RCC 7860 (cell line): ENCODE measurements at places on chromosomes 7 and 10.

DNA sequence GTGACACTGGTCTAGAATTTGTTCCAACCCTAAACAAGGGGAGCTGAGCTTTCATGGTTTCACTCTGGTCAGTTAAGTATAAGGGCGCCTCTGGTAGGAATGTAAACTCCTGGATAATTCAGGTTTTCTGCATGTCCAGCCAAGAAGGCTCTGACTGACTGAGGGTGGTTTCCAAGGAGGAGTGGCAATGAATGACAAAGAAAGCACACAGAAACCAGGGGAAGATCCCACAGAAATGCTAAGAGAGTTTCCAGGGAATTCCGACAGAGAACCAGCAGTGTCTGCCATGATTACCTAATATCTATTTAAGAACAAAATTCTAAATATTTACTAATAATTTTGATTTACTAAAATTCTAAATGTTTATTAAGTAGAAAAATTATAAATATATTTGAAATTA lies 27.3 kb upstream of the NRG3 start:
- DNase-seq = no peak

GRCh38 chr7:150940431-150941102 lies 37.6 kb downstream of the KCNH2 start:
- DNase-seq = no peak

GRCh38 chr7:96004578-96004977 lies 232.2 kb downstream of the DYNC1I1 start:
- DNase-seq = no peak

- no peak for DNase-seq
Observed at GRCh38 chr10:18224626-18225445, 84.6 kb downstream of the CACNB2 start.

- DNase-seq = no peak
Observed at GRCh38 chr7:158824028-158824427, 5.3 kb downstream of the ESYT2 start.

GRCh38 chr7:51640841-51641240 lies 324.2 kb upstream of the COBL start:
- DNase-seq = no peak

- no peak for DNase-seq
Observed at GRCh38 chr7:7868572-7868899, 100.1 kb upstream of the GLCCI1 start.

DNA sequence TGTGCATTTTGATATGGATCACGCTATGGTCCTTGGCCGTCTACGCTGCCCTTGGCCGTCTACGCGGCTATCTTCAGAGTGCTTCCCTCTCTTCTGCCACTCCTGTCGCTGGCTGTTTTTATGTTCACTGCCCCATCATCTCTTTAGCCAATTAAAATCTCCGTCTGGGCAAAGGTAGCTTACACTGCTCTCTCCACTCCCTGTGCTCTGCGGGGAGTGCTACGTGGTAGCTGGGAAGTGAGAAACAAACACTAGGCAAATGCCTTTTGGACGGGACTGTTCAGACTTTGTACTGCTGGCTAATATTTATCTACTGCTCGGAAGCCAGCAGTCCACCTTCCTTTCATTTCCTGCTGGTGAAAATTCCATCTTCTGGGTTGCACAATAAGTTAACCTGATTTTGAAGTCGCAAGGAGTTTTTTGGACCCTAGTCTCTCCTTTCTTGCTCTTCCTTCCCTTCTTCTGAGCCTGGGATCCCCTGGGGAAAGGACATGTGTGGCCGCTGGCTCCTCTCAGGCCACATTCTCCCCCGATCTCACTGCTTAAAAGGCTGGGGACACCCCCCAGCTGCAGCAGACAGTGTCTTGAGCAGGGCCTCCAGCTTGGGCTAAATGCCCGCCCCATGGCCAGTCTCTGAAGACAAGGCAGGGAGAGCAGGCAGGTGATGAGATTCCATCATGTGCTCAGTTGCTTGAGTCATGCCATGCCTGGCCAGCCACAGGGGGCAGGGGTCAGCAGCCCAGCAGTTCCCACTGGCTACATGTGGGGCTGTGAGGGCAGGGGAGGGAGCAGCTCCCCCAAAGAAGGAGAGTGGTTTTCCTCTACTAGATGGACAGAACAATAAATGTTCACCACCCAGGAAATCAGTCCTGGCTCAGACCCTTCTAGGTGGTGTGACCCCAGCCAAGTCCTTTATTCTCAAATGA lies 25.5 kb upstream of the RBM33 start:
- peak; percentile 97 for DNase-seq

DNA sequence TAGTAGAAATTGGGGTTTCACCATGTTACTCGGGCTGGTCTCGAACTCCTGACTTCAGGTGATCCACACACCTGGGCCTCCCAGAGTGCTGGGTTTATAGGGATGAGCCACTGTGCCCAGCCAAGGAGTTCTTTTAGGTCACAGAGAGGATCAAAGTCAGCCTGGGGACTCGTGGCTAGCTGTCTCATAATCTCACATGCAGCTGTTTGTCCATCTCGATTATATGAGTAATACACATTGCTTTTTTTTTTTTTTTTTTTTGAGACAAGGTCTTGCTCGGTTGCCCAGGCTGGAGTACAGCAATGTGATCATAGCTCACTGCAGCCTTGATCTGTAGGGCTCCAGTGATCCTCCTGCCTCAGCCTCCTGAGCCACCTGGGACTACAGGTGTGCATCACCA lies 2.2 kb downstream of the IFT22 start:
- no peak for DNase-seq

- no peak for DNase-seq
Observed at GRCh38 chr7:157410831-157411556, 74.2 kb downstream of the DNAJB6 start.

DNA sequence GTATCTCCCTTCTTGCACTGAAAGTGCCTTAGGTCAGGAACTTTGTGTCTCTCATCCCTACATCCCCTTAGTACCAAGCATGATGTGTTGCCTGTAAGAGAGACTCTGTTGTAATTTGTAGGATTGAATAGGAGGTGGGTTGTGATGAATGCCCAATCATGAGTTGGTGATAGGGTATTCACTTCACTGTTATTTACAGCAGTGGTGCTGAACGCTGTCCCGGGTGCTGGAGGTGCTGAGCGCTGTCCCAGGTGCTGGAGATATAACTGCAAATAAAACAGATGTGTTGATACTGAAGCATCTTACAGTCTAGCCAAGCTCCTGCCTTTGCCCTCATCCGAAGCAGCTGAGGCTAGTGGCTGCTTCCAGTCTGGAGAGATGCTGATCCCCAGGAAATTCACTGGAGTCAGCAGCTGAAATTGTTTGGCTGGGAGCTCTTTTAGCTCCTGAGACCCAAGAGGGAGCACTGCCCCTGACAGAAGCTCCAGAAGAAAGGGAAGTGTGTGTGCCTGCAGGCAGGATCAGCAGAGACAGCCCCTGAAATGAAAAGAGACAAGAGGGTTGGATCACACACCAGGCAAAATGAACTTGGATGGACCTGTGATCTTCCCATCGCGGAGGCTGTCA lies 183.4 kb downstream of the SORCS3 start:
- no peak for DNase-seq

DNA sequence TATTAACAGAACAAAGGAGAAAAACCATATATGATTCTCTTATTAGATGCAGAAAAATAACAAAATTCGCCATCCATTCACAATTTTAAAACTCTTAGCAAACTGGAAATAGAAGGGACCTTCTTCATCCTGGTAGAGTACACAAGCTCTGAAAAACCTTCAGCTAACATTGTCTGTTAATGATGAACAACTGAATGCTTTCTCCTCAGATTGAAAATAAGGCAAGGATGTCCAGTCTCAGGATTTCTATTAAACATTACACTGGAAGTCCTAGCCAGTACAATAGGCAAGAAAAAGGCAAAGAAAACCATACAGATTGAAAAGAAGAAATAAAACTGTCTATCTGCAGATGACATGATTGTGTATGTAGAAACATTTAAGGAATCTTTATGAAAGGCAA lies 16.0 kb upstream of the CCNY start:
- no peak for DNase-seq

DNA sequence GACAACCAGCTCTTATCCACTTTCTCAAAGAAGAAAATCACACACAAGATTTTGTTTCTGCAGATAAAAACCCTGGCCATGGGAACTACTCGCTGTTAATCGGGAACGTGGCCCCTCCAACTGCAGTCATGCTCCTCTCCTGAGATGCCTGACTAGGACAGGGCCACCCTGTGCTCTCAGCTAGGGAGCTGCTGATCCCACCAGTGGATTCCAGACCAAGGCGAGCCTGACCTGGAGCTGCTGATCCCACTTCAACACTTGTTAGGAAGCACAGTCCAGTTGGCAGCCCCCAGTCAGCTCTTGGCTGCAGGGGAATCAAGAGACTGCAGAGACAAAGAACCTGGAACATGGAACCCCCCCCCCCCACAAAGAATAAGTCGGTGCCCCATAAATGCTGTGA lies 474.3 kb upstream of the MGMT start:
- no peak for DNase-seq

- no peak for DNase-seq
Observed at GRCh38 chr7:148232784-148233183, 357.8 kb upstream of the C7orf33 start.

GRCh38 chr7:141641876-141642275 lies 60.1 kb downstream of the DENND11 start:
- no peak for DNase-seq

DNA sequence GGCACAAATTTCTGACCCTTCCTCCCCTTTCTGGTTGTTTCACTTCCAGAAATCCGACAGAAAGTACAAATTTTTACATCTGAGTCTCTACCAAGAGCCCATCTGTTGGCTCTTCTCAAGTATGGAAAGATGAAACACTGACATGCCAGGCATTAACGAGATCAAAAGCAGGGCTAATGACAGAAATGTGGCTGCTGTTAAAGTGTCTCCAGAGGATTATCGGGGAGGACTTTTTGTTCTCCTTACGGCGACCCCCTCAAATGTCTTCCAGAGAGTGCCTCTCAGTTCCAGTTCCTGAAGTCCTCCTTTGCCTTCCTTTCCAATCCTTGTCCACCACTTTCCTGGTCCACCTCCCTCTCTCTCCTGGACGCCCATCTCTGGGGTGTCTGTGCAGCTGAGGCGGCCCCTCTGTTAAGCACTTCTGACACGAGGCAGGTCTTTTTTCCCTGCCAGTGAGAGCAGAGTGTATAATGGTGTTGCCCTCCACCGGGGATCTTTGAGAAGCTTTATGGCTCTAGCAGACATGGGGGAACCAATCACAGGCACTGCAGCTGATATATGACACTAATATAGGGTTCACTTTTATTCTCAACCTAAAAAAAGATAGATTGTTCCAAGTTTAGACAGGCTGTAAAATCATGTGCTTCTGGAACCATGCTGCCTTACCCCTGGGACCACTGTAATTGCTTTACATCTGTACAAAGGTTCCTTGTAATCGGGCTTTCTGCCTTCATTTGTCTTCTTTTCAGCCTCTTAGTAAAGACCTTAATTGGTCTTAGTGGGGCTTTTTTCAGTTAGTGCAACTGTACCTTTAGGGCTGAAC lies 757.1 kb downstream of the AUTS2 start:
- DNase-seq = no peak

DNA sequence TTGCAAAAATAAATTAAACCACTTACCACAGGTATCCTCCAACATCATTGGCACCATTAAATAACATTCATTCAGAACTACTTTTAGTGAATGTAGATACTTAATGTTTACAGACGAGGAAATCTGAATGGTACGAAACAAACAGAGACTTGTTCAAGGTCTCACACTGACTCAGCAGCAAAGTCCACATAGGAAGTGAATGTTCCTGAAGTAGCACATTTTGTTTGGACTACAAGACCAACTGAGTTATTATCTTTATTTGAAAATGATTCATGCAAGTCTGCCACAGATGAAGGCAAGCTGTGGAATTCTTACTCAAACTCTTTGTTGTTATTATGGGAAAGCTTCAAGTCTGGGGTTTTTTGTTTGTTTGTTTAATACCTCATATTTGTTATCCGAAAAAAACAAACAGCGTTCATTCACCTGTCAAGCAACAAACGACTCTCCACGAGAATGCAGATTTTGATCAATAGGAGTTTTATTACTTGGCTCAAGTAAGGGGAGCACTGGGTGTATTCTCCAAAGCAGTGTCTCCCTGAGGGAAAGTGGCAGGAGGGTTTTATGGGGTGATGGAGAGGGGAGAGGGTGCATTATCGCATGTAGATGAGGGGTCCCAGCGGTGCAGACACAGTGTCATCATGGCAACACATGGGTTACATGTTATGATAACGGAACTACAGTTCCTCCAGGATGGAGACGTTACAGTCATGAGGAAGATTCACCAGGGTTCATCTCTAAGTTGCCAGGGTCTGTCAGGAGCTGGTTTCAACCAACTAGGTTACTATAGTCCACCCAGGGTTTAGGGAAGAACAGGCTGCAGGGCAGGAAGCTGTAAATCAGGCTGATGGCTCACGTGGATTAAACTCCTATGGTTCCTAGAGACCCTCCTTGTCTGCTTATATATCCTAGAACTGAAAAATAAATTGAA lies 147.7 kb upstream of the AKR1E2 start:
- DNase-seq = peak; percentile 75

DNA sequence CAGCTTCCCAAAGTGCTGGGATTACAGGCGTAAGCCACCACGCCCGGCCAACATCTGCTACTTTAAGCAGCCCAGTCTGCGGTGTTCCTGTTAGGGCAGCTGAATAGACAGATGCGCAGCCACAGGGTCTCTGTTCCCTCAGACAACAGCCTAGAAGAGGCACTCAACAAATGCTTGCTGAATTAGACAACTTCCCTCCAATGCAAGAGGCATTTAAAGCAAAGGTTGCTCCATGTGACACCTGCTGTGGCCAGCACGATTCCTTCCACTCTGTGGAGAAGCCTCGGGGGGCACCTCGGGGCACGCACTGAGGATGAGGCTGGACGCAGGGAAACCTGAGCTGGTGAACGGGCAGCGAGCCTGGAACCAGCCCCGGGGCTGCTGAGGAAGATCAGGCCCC lies 237.8 kb downstream of the MAD1L1 start:
- no peak for DNase-seq

GRCh38 chr7:88758381-88759229 lies 895 bp upstream of the ZNF804B start:
- no peak for DNase-seq

GRCh38 chr7:17340655-17341054 lies 42.2 kb downstream of the AHR start:
- DNase-seq = no peak

- DNase-seq = no peak
Observed at GRCh38 chr10:131187926-131188325, 123.6 kb downstream of the TCERG1L start.

DNA sequence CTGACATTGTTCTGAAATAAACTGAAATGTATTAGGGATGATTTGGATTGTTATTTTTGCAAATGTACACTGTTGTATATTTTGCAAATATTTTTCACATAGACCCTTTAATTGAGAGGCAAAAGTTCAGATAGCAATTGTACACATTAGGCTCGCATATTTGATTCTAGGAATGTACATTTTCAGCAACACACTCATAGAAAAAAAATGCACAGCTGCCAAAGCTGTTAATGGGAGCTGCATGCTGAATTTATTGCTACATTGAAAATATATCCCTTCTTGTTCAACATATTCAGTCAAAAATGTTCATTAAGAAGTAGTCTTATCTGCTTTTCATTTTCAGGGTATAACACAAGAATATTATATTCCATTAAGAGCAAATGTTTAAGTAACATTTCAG lies 512.9 kb downstream of the ATRNL1 start:
- DNase-seq = no peak

GRCh38 chr7:15685358-15686294 lies 857 bp downstream of the MEOX2 start:
- no peak for DNase-seq
